ENCODE measurements at places on chromosomes 11 and 22.

DNA sequence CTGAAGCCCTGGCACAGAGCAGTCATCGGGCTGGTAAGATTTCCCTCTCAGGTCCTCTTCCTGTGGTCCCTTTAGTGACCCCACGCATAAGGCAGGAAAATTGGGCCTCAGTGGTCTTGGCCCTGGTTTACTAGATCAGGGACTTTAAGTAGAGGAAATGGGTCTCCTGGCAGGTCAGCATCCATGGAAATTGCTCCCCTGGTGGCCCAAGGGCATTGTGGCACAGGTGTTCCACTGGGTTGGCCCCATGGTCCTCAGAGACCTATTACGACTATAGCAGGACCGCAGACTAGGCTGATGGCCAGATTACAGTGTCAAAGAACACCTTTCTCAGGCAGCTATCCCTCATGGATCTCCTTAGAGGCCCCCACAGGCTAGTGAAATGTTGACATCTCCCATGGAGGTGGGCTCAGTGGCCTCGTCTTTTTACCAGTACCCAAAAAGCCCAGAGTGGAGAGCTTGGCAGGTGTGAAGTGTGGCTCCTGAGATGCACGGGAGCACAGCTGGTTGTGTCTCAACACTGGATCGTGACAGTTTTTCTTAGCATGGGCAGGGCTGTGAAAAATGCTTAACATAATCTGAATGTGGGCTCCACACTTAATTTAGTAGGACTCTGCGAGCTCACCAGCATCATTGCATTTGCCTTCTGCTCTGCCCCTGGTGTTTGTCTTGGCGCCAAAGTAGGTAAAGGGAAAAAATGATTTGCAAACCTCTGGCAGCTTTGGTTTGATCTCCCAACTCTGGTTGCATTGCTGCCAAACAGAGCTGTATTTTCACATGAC is 74.2 kb downstream of the ZBTB16 start:
- DNase-seq, result peak; percentile 53

GRCh38 chr11:113859665-113860064 is 15.7 kb downstream of the USP28 start:
- DNase-seq, result no peak

DNA sequence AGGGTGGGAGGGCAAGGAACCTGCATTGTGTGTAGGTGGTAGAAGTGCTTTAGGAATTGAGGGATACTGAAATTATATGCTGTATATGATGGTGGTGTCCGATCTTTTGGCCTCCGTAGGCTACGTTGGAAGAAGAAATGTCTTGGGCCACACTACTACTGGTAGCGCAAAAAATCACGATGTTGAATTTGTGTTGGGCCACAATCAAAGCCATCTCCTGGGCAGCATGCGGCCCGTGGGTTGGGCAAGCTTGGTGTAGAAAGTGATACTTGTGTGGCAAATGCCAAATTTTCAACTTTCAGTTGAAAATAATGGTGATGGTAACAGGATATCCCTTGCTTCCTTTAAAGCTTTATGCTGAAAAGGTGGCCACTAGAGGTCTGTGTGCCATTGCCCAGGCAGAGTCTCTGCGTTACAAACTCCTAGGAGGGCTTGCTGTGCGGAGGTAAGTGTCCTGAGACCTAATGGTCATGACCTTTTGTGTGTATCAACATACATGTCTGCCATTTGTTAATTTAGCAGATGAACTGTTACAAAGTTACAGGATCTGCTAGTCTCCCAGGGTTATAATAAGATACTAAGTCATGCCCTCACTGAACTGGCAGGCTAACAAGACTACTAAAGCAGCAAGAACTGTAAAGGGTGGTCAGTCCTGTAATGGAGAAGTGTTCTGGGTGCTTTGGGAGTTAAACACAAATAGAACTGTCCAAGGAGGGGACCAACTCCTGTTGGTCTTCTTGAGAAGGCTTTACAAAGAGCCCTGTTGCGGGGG is 2.9 kb downstream of the RPS3 start:
- no peak for DNase-seq

DNA sequence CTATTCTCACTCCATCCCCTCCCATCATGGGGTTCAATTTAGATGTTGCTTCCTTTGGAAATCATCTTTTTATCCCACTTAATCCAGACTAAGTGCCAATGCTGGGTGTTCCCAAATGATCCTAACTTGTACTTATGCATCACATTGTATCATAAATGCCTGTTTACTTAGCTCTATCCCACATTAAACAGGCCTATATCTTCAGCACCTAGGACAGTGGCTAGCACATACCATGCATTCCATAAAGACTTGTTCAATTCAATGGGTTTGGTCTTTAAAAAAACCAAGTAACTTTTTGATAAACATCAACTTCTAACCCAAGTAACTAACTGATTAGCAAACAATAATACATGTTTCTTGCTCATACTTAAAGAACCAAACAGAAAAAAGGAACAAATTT is 40.6 kb downstream of the RSF1 start:
- DNase-seq, result peak; percentile 18

- peak; percentile 68 for DNase-seq
These were observed at the start of gene PNPLA3 for GRCh38 chr22:43923631-43924464. PNPLA3 (plus strand) TSS chr22:43923805; CDS start chr22:43923912, 107 bp downstream.

DNA sequence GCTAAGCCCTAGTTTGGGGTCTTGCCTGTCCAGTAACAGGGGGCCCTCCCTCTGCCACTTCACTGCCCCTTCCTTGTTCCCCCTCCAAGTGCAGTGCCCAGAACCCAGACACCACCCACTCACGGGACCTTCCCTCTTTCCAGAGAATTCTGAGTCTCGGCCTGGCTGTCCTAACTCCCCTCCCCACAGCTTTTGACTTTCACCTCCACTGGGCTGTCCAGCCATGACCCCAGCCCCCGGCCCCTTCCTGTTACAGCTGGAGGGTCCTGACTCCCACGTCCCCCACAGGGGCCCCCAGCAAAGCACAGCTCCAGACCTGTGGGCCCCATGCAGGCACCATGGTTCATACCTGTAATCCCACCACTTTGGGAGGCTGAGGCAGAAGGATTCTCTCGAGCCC is 71.5 kb downstream of the BRD1 start:
- no peak for DNase-seq

GRCh38 chr22:46984751-46985506 is 222.5 kb downstream of the TBC1D22A start:
- DNase-seq, result peak; percentile 63

GRCh38 chr22:17634696-17635095 is 3.9 kb upstream of the BCL2L13 start:
- no peak for DNase-seq

- DNase-seq, result no peak
These were observed 19.4 kb upstream of the BAIAP2L2 start for GRCh38 chr22:38129856-38130255.

DNA sequence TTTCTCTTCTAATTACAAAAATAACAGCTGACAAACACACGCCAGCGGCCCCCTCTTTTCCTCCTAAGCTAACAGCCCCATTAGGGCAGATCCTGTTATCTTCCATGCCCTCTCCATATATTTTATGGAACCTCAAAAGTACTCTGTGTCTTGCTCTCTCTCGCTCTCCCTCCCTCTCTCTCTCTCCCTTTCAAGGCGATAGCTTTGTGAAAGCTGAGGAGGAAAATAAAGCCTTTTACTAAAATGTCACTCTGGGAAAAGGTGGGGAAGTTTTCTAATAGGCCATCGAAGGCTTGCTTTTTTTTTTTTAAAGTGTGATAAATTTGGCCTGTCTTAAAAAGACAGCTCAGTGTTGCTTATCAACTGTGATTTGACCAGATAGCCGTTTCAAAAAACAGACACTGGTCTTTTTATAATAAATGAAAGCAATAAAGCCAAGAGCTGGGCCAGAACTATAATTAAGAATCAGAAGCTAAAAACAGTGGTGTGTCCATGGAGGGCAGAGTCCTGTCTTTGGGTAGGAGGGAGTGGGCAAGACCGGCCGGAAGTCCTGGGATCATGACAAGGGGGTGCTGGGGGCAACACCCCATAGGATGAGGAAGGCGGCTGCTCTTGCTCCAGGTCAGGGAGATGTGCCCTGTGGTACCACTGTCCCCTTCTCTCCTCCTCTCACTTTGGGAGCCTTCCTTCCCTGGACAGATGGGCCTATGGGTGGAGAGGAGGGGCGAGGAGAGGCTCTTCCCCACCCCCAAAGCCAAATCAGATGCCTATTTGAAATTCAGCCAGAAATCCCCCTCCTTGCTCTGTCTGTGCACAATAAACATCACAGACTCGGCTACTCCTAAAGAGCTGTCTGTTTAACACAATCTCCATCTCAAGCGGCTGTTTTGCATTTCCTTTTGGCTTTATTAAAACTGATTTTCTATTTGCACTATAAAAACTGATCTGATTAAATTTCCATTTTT is 267.2 kb downstream of the BUD13 start:
- no peak for DNase-seq

- no peak for DNase-seq
These were observed 40.2 kb upstream of the CFAP300 start for GRCh38 chr11:102006835-102007566.

- no peak for DNase-seq
These were observed 466.4 kb downstream of the MN1 start for GRCh38 chr22:27335102-27335660.

- DNase-seq, result no peak
These were observed 1033.7 kb upstream of the CCDC90B start for GRCh38 chr11:84319863-84320262.

- no peak for DNase-seq
These were observed 8.6 kb downstream of the GAL start for GRCh38 chr11:68692871-68693483.

DNA sequence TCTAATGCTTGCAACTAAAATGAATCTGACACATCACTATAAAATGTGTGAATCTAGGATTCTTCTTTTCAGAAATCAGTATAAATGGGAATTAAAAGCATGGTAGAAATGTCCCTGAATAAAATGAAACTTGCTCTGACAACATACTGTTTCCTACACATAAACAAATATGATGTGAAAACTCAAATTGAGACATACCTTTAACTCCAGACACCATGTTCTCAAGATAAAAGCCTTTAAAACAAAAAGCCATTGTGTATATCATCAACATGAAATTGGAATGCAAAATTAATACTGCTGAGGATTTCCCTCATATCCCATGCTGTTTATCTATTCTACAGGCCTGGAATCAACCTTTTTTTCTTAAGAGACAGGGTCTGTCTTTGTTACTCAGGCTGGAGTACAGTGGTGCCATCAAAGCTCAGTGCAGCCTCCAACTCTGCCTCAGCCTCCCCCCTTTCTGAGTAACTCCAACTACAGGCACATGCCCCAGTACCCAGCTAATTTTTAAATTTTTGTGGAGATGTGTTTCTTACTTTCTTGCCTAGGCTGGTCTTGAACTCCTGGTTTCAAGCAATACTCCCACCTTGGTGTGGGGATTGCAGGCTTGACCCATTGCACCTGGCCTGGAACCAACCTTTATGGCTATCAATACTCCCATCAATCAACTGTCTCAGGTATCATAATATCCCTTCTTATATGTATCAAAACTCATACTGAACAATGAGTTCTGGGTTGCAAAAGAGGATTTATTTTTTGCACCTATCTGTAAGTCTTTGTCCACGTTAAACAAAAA is 6.7 kb downstream of the TAF1D start:
- DNase-seq, result no peak

DNA sequence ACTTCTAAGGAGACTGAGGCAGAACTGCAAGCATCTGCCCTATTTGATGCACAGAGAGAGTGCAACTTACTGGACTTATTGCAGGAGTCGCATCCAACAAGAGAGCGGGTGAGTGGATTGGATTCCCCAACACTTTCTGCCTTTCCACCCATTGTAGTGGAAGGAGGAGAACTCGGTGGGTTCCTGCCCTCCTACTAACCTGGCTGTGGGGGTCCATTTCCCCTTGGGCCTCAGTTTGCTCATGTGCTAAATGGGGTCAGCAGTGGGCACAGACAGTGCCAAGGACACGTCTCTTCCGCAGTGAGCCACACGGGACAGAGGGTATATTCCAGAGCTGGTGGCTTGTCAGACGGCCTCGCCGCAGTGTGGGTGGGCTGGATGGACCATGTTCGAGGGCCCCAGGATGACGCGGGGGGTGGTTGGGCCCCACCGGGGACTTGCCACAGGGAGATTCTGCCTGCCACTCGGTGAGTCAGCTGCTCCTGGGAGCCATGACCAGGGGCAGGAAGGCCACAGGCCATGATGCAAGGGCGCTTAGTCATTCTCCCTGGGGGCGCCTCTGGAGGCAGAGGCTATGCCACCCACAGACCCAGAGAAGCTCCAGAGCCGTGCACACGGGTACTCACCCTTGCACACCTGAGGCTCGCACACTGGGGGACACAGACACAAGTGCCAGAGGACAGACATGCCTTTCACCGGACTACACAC is 8.2 kb downstream of the ALX4 start:
- DNase-seq, result no peak
